ENCODE measurements at places on chromosomes 2 and 18.

DNA sequence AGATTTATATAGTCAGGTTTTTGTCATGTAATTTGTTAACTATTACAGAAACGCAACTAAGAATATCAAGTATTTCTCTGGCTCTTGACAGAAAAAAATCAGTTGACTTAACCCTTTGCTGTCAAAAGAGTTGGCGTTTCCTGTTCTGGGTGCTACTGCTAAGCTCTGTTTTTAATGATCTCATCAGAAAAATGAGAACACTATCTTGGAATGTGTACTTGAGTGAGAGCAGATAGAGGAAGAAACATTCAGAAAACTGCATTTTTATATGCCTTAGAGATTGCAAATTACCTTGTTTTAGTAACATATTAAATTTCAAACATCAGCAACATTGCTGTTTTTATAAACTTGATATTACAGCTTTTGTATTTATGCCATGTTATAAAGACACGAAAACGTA lies 297.9 kb downstream of the RDH14 start:
- DNase-seq = no peak

DNA sequence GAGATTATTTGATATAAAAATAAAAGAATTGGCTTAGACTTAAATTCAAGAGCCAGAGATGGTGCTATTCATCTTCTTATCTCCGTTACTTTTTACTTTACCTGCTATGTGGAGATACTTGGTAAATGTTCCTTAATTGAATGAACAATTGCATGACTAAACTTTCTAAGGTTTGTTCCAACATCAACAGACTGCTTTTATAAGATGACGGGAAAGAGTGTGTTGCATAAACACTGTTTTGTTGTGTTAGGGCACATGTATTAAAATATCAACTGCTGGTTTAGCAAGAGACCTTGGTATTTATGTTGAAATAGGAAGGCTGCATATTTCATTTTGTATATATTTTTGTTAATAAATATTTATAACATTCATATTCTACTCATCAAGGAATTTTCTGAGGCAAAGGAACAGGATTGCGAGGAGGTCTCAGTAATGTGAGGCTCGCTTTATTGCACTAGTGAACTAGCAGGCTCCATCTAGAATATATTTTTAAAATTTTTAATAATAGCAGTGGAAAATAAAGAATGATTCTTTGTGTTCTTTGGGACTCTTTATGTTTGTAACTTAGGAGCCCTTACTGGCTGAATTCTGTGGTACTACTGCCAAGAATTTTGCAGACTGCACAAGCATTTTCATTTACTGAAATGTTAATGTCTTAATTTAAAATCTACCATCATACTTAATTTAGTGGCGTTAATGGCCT lies 10.7 kb upstream of the NFE2L2 start:
- peak; percentile 84 for DNase-seq

- peak; percentile 5 for DNase-seq
Measured at GRCh38 chr2:217177720-217178119, 317.9 kb upstream of the TNP1 start.

DNA sequence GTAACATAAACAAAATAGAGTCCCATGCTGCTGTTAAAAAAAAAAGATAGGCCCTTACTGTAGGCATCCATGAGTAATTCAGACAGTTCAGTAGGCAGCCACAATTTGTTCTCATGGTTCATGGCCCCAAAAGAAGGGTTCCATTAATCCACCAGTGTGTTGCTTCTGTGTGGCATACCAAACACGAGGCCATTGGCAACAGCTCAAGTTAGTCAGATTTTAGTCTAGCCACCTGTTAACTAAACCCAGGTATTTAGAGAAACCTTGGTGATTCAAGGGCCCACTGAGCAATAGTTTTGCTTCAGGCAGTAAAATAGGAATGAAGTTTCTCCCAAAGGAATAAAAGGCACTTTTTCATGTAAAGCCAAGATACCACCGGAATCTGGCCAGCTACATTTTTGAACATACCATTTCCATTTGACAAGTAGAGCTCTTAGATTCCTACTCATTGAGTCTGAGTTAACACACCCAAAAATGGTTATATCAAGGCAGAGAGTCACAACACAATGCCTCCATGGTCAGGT lies 80.1 kb upstream of the SRD5A2 start:
- no peak for DNase-seq

GRCh38 chr18:32251466-32251865 lies 61.6 kb downstream of the MEP1B start:
- no peak for DNase-seq

- no peak for DNase-seq
Measured at GRCh38 chr2:63078852-63079606, 28.4 kb downstream of the OTX1 start.

- DNase-seq = no peak
Measured at GRCh38 chr2:96082211-96083063, 33.9 kb downstream of the ADRA2B start.

All from brain pericyte (primary cell).